ENCODE measurements at places on chromosomes 12 and 14.

GRCh38 chr14:20798932-20799331, 3.7 kb downstream of the RNASE1 start:
- no peak overlapping the region for H3K27ac ChIP-seq
- H3K27me3 ChIP-seq: no peaks in the 10 kb centered on the region
- H3K4me3 ChIP-seq: no peak overlapping the region
- DNase-seq: no peak
- H3K36me3 ChIP-seq: no peaks in the 10 kb centered on the region
- H3K4me1 ChIP-seq: peaks cover 36% of the 10 kb centered on the region

DNA sequence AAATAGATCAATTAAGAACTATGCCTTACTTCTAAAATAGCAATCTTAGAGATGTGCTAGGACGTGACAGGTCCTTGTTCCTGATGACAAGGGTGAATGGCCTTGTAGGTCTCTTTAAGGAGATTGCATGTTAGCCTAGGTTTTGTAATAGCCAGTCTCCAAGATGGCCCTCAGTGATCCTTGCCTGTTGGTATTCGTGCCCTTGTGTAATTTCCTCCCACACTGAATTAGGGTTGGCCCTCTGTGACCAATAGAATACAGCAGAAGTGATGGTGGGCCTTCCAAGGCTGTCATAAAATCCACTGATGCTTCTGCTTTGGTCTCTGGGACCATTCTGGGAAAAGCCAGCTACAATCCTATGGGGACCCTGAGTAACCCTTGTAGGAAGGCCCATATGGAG, 38.2 kb upstream of the SNX6 start:
- H3K27ac ChIP-seq: no peak overlapping the region
- H3K27me3 ChIP-seq: no peaks in the 10 kb centered on the region
- no peak for DNase-seq
- no peaks in the 10 kb centered on the region for H3K36me3 ChIP-seq
- H3K4me3 ChIP-seq: no peak overlapping the region
- no peaks in the 10 kb centered on the region for H3K4me1 ChIP-seq

- peak; percentile 25 for DNase-seq
- H3K27ac ChIP-seq: no peak overlapping the region
- H3K36me3 ChIP-seq: no peaks in the 10 kb centered on the region
- H3K27me3 ChIP-seq: peaks cover 6% of the 10 kb centered on the region
Observed at GRCh38 chr12:117236456-117237001, 46.3 kb upstream of the FBXO21 start.

DNA sequence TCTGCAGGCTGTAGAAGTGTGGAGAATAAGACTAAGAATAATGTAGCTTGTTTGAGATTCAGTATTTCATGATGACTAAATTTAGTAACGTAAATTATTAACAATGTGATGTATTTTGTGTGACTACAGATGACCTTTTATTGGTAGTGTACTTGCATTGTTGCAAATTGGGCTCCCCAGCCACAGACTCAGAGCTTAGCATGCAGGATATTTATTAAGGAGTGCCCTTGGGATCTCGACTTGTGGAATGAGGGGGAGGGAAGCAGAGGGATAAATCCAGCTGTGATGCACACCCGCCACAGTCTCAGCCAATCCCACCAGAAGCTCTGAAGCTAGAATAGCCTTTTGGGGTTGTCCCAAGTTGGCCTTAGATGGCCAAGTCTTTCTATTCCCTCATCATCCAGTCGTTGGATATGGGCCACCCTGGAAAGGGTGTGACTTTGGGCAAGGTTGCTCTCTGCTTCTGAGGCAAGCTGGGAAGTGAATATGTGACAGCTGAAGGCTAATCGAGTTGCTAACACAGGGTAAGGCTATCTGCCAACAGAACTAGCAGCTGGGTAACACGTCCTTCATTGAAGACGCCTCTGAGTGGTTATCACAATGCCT, 42.1 kb upstream of the USP44 start:
- DNase-seq: no peak
- no peaks in the 10 kb centered on the region for H3K4me1 ChIP-seq
- no peak overlapping the region for H3K4me3 ChIP-seq

DNA sequence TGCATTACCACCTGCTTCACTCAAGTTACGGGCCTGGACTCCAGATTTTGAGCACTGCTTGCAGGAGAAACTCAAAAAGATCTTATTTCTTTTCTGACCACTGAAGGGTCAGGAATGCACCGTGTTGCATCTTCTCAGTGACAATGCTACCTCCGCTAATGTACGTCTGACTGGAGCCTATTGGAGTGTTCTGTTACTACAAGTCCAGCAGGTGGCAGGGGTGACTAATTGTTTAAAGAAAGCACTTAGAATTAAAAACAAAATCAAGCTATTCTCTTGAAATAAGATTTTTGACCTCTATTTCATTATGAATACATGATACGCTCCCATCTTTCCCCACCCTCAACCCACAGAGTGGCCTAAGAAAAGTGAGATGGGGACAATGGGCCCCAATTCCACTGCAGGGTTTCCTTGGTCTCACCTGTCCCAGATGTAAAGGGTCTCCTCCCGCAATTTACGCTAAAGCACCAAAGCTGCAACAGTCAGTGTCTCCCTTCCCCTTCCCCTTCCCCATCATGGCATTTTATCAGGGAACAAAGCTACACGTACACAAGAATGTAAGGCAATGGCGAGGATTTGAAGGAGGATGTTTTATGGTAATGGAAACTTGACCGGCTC, 2.2 kb downstream of the TBPL2 start:
- DNase-seq: no peak
- H3K4me1 ChIP-seq: peaks cover 7% of the 10 kb centered on the region
- no peaks in the 10 kb centered on the region for H3K36me3 ChIP-seq
- no peak overlapping the region for H3K4me3 ChIP-seq
- H3K27me3 ChIP-seq: peaks cover 6% of the 10 kb centered on the region
- no peak overlapping the region for H3K27ac ChIP-seq

DNA sequence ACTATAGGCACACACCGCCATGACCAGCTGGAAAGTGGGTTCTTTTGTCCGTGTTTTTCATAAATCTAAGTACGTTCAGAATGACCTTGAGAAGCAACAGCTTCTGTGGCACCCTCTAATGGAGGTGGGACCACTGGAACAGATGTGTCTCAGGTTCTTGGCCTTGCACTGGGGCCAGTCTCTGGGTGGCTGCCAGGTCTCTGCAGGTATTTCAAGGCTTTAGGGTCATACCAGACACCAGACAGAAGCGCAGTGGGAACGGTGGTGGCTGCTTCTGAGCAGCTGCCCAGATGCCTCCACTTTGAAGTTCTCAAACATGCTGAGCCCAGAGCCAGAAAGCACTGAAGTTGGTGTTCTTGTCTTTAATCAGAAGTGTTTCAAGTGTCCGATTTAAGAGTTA, 75.0 kb upstream of the RBM19 start:
- H3K36me3 ChIP-seq: no peaks in the 10 kb centered on the region
- H3K4me1 ChIP-seq: no peaks in the 10 kb centered on the region
- no peak for DNase-seq
- H3K27ac ChIP-seq: no peak overlapping the region

- no peak for DNase-seq
- H3K27ac ChIP-seq: no peak overlapping the region
- H3K27me3 ChIP-seq: no peaks in the 10 kb centered on the region
- no peaks in the 10 kb centered on the region for H3K4me1 ChIP-seq
Observed at GRCh38 chr14:94653321-94653720, 41.1 kb downstream of the SERPINA3 start.

GRCh38 chr12:93226361-93226760, 151.4 kb upstream of the NUDT4 start:
- H3K27me3 ChIP-seq: no peaks in the 10 kb centered on the region
- DNase-seq: no peak
- no peak overlapping the region for H3K4me3 ChIP-seq
- no peak overlapping the region for H3K27ac ChIP-seq
- H3K4me1 ChIP-seq: no peaks in the 10 kb centered on the region

DNA sequence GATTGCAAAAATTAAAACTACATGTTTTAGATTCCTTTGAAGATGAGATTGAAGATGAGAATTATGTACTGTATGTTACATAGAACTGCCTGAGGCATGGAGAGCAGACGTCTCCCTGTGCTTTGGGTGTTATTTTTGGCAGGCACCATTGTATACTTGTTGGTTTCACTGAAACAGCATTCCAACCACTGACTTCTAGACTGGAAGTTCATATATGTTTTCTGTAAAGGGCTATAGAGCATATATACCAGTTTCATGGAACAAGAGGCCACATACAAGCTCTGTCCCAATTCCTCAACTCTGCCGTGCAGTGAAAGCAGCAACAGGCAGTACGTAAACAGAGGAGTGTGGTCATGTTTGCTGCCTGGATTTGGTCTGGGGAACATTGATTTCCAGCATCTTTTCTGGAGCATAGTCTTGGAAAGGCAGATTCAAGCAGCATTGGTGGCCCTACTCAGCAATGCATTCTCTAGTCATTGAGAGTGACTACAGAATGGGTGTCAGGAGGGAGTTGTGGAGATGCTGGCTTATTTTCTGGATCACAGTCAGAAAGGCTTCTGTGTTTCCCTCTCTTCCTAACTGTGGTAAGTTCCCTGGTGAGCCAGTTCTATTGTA, 57.6 kb upstream of the CNTN1 start:
- H3K27ac ChIP-seq: no peak overlapping the region
- no peaks in the 10 kb centered on the region for H3K27me3 ChIP-seq
- H3K4me1 ChIP-seq: no peaks in the 10 kb centered on the region
- no peak for DNase-seq
- H3K36me3 ChIP-seq: no peaks in the 10 kb centered on the region

DNA sequence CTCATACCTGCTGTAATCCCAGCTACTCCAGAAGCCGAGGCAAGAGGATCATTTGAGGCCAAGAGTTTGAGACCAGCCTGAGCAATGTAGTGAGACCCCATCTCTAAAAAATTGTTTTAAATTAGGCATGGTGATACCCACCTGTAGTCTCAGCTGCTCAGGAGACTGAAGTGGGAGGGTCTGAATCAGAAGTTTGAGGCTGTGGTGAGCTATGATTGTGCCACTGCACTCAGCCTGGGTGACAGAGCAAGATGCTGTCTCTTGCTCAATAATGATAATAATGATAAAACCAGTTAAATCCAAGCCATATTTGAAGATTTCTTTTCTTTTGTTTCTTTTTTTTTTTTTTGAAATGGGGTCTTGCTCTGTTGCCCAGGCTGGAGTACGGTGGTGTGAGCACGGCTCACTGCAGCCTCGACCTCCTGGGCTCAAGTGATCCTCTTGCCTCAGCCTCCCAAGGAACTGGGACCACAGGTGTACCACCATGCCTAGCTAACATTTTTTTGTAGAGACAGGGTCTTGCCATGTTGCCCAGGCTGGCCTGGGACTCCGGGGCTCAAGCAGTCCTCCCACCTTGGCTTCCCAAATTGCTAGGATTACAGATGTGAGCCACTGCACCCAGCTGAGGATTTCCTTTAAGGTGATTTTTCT, 12.8 kb downstream of the PSMA6 start:
- H3K27me3 ChIP-seq: no peaks in the 10 kb centered on the region
- H3K4me1 ChIP-seq: peaks cover 32% of the 10 kb centered on the region
- H3K36me3 ChIP-seq: peaks cover 38% of the 10 kb centered on the region
- H3K4me3 ChIP-seq: no peak overlapping the region
- H3K27ac ChIP-seq: no peak overlapping the region

DNA sequence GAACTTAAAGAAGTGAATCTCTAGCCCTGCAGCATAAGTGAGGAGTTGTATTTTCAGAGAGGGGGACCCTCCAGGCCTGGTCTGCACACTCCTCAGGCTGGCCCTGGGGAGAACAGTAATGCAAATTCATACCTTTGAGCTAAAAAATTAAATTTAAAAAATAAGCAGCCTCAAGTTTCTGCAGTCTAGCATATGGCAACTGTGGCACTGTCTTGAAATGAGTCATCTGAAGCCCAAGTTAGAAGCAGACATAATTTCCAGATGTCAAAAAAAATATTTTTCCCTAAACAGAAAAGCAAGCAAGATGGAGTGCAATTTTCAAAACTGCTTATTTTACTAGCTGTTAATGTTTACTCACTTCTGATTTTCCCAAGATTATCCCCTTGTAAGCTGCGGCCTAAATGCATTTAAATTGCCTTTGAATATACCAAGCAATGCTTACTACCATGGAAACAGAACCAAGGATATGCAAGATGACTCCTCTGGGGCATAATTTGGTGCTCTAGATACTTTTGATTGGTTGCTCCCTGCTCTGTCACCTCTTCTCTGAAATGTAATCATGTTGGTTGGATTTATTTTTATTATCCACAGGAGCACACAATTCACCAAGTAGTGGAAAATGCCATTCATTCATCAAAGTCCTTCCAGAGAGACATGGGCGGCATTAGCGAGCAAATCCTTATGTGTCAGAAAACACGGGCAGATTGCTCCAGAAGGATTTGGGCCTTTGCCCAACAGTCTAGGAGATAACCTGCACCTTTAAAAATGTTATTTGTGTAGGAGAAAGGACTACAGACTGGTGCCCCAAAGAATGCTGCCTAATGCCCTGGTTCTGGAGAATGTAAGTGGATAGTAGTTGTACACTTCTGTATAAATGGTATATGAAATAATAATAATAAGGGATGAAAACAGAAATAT, 25.0 kb upstream of the DHRS7 start:
- no peaks in the 10 kb centered on the region for H3K27me3 ChIP-seq
- H3K36me3 ChIP-seq: no peaks in the 10 kb centered on the region
- H3K27ac ChIP-seq: no peak overlapping the region
- no peak for DNase-seq

DNA sequence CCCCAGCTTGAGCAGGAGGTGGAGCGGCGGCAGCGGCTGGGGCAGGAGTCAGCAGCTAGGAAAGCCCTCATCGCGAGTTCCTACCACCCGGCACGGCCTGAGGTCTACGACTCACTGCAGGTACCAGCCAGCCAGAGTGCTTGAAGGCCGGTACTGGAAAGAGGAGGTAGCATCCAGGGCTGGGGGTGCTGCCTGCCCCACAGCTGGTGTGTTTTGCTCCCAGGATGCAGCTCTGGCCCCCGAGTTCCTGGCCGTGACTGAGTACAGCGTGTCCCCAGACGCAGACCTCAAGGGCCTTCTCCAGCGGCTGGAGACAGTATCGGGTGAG, 1.6 kb downstream of the OGFOD2 start:
- no peak overlapping the region for H3K27ac ChIP-seq
- H3K27me3 ChIP-seq: no peaks in the 10 kb centered on the region
- peaks cover 20% of the 10 kb centered on the region for H3K36me3 ChIP-seq
- DNase-seq: no peak
- H3K4me3 ChIP-seq: no peak overlapping the region

- H3K36me3 ChIP-seq: no peaks in the 10 kb centered on the region
- H3K27ac ChIP-seq: no peak overlapping the region
- DNase-seq: no peak
- no peaks in the 10 kb centered on the region for H3K27me3 ChIP-seq
- no peaks in the 10 kb centered on the region for H3K4me1 ChIP-seq
Observed at GRCh38 chr14:98348505-98348904, 923.5 kb downstream of the BCL11B start.

- no peaks in the 10 kb centered on the region for H3K27me3 ChIP-seq
- no peak for DNase-seq
- H3K4me1 ChIP-seq: no peaks in the 10 kb centered on the region
- H3K36me3 ChIP-seq: peaks cover 26% of the 10 kb centered on the region
- no peak overlapping the region for H3K27ac ChIP-seq
- H3K4me3 ChIP-seq: no peak overlapping the region
Observed at GRCh38 chr14:63444588-63444987, 98.6 kb downstream of the PPP2R5E start.

- no peak overlapping the region for H3K27ac ChIP-seq
- no peak overlapping the region for H3K4me3 ChIP-seq
- no peaks in the 10 kb centered on the region for H3K4me1 ChIP-seq
Observed at GRCh38 chr14:60014402-60014801, 77.3 kb upstream of the PCNX4 start.

GRCh38 chr12:62774794-62775193, 160.2 kb downstream of the PPM1H start:
- H3K27ac ChIP-seq: no peak overlapping the region
- H3K27me3 ChIP-seq: no peaks in the 10 kb centered on the region
- no peaks in the 10 kb centered on the region for H3K36me3 ChIP-seq
- no peaks in the 10 kb centered on the region for H3K4me1 ChIP-seq

GRCh38 chr12:124668602-124669001, 101.2 kb upstream of the NCOR2 start:
- H3K4me3 ChIP-seq: no peak overlapping the region
- no peak overlapping the region for H3K27ac ChIP-seq
- H3K36me3 ChIP-seq: no peaks in the 10 kb centered on the region
- H3K27me3 ChIP-seq: peaks cover 6% of the 10 kb centered on the region
